Uterus (tissue), 4 donors: ENCODE measurements at places on chromosomes 12 and 14. TPM values are rescaled to one million over a fixed set of nuclear protein-coding genes. Genes with fewer than 3 reads are reported as not detected.

Gene SRSF5
- total RNA-seq, result 386 TPM

Gene GEMIN2
- total RNA-seq, result 38.5 TPM

Gene SPIC
- not detected for total RNA-seq

Gene EIF2B2
- 29.2 TPM for total RNA-seq

Gene MORN3
- not detected for total RNA-seq

Gene CCND2
- 49.4 TPM for total RNA-seq

Gene PRIMA1
- total RNA-seq, result 24.5 TPM

Gene P2RX2
- total RNA-seq, result not detected

Gene HHIPL1
- total RNA-seq, result under 0.01 TPM

Gene PSMD9
- 2.4 TPM for total RNA-seq

Gene OVCH1
- 1.0 TPM for total RNA-seq

Gene KRT82
- not detected for total RNA-seq

Gene FGD4
- 15.9 TPM for total RNA-seq

Gene KRT71
- total RNA-seq, result not detected

Gene ART4
- total RNA-seq, result 0.51 TPM

Gene CCDC175
- not detected for total RNA-seq

Gene NPAS3
- 0.51 TPM for total RNA-seq

Gene CIPC
- 8.2 TPM for total RNA-seq

Gene SOAT2
- not detected for total RNA-seq

Gene INF2
- 13.5 TPM for total RNA-seq

Gene CMA1
- not detected for total RNA-seq

Gene FAM90A1
- not detected for total RNA-seq

Gene PMEL
- total RNA-seq, result 0.26 TPM

Gene TMEM132D
- total RNA-seq, result not detected

Gene WASHC3
- total RNA-seq, result 43.0 TPM

Gene ANG
- total RNA-seq, result 10.2 TPM

Gene RPS6KA5
- 19.8 TPM for total RNA-seq

Gene DACT1
- 49.6 TPM for total RNA-seq

Gene ACADS
- 46.1 TPM for total RNA-seq

Gene KCNA5
- total RNA-seq, result 2.7 TPM

Gene HRK
- not detected for total RNA-seq

Gene POLR3B
- total RNA-seq, result 12.8 TPM

Gene GPR135
- total RNA-seq, result 10.2 TPM

Gene OTUB2
- total RNA-seq, result 0.37 TPM

Gene CRY1
- 22.0 TPM for total RNA-seq

Gene KRT72
- not detected for total RNA-seq

Gene FANCM
- 6.9 TPM for total RNA-seq

Gene FOXN4
- total RNA-seq, result not detected

Gene RD3L
- total RNA-seq, result not detected

Gene TAS2R50
- 1.2 TPM for total RNA-seq

Gene GPR132
- not detected for total RNA-seq

Gene SLC6A15
- 6.2 TPM for total RNA-seq

Gene PLEKHD1
- total RNA-seq, result 0.24 TPM

Gene FGF6
- not detected for total RNA-seq

Gene GLIPR1L1
- not detected for total RNA-seq

Gene OTOGL
- total RNA-seq, result 0.88 TPM

Gene COL2A1
- total RNA-seq, result 1.9 TPM

Gene CATSPERB
- total RNA-seq, result 1.9 TPM

Gene CACNB3
- 9.2 TPM for total RNA-seq

Gene TSHR
- total RNA-seq, result not detected

Gene ATL1
- total RNA-seq, result 15.9 TPM

Gene RARG
- 2.6 TPM for total RNA-seq

Gene PRB4
- total RNA-seq, result not detected

Gene ARG2
- 2.8 TPM for total RNA-seq

Gene CCDC38
- total RNA-seq, result not detected

Gene POTEG
- not detected for total RNA-seq

Gene USP44
- total RNA-seq, result 4.4 TPM

Gene CRIP2
- 76.1 TPM for total RNA-seq

Gene BCL2L14
- total RNA-seq, result not detected
